NCI-H187 treated with DMSO at 0.1 percent for 48 hours (cell line): ENCODE measurements at places on chromosomes 3 and 15.

DNA sequence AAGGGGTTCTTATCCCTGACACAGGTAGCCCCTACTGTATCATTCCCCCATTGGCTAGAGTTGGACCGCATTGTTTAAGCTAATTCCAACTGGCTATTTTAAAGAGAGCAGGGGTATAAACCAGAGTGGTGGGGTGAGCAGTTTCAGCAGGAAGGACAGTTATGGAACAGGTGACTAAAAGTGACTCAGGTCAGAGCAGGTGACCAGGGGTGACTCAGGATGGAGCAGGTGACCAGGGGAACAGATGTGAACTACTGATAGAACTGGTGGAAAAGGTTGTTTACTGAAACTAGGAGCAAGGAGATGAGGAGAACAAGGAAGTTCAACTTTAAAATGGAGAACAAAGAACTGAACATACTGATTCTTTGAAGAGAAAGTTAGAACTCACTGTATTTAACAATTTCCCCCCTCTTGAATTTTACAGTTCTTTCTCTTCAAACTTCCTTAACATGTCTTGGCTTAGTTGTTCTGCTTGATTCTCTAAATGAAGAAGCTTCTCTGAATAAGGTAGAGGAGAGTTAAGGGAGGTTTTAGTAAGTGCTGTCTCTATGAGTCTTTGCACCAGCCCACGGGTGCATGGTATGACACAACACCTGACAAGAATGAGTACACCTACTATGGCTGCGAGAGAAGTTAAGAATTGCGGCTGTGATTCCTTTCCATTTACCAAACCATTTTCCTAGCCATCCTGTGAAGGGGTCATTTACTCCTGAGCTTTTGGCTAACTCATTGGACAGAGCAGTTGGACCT, 83.4 kb upstream of the WNT7A start:
- no peak for DNase-seq

GRCh38 chr15:46309914-46310313, 675.1 kb downstream of the SQOR start:
- DNase-seq, result no peak

DNA sequence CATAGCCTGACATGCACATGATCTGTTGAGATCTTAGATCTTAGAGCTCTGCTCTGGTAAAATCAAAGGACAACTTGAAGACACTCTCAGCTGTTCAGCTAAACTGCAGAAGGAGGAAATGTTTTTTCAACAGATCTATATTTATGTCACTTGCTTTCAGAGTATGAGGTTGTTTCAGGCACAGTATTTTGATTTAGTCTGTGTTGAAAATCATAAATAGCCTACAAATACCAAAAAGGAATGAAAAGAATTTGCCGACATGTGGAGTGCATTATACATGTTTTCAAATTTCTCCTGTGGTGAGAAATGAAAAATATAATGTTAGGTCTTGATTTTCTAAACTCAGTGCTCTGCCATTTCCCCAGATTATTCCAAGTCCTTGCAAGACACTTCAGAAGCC, 1118.4 kb downstream of the TBL1XR1 start:
- no peak for DNase-seq

DNA sequence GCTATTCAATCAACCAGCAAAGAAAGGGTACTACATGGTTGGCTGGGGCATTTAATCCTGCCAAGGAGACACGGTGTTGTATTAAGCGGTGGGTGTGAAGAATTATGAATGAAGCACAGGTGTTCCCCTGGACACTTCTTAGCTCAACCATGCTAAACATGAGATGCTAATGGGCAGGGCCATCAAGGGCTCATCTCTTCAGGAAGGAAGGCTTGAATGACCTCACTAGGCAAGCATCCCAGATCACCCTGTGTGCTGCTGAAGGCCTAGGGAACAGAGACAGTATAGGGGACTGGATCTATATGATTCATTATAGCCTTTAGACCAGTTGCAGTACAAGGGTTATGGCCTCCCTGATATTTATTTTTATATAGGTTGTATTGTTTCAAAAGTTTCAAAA, 221.3 kb upstream of the SLCO3A1 start:
- DNase-seq, result no peak

DNA sequence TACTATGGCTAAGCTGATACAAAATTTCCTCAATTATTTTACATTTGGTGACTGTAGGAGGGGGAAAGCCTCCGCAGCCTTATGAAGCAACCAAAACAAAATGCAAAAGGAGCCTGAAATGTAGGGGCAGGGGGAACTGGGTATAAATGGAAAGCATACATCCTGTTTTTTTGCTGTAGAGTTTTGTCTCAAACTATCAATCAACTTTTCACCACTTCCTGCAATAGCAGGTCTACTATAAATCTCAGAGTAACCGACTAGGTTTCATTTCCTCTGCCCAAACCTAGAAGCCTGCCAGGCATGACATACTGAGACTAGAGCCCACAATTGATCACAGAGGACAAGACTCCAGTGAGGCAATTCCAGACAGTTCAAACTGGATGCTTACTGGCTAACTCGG, 91.3 kb downstream of the SHQ1 start:
- DNase-seq, result no peak
